Caudate nucleus (tissue), 63 donors: ENCODE measurements at places on chromosomes 5 and 9.

DNA sequence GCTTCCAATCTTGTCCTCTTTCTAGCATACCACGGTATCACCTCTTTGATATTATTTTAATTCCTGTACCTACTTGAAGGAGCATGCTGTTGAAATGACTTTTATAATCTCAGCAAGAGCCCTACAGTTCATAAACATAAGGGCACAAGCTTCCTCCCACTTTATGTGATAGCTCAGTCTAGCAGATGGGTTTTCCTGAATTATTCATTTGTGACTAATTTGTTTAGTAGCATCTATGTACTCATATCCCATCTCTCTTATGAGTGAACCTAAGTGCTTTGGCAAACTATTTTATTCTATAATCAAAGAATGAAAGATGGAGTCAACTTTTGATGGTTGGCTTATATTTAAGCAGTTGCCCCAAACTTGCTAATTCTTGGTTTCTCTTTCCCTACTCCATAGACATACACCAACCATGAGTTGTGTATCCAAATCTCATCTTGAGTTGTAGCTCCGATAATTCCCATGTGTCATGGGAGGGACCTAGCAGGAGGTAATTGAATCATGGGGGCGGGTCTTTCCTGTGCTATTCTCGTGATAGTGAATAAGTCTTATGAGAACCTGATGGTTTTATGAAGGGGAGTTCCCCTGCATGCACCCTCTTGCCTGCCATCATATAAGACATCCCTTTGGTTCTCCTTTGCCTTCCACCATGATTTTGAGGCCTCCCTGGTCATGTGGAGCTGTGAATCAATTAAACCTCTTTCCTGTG lies 17.7 kb downstream of the TXNDC8 start:
- DNase-seq, result no peak

DNA sequence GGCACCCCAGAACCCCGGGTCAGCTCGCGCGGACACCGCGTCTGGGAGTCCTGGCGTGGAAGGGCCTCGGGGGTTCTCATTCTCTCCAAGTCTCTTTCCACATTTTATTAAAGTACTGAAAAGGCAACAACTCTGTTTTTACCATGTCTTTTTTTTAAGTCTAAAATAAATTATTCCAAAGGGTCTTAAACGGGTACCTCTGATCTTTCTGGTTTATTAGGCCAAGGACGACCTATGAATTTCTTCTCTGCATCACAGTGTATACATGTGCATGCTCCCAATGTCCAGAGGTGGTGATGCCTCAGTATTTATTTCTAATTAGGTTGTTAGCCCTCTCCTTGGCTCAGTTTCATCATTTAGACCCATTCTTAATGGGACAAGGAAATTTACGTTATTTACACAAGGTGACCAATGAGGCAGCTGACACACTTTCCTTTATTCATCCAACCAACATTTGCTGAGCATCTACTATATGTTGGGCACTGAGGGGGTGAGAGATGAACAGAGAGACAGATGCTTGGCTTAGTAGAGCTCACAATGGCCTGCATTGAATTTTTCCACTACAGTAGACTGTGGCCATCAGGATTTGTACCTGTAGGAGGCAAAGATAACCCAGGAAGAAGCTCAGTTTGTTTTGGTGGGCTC lies 7.6 kb upstream of the OTP start:
- DNase-seq, result no peak

GRCh38 chr9:132062806-132063205 lies 16.9 kb downstream of the MED27 start:
- DNase-seq, result no peak

DNA sequence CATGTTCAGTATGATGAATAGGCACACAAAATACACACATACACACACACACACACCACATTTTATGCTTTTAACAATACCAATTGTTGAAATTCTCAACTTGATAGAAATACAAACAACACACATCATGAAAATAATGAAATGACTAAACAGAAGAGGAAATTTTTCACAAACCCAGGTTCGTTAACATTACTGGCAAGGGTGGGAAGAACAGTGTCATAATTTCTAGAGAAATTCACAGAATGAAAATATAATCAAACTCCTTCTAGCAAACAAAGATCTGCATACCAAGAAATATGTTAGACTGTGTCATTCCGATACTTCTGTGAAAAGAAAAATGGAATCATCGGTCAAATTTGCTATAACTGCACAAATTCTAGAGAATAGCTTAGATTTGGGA lies 41.9 kb downstream of the ST8SIA4 start:
- no peak for DNase-seq

GRCh38 chr9:114140850-114141249 lies 14.5 kb upstream of the COL27A1 start:
- DNase-seq, result no peak

GRCh38 chr5:124980163-124980941 lies 233.9 kb upstream of the ZNF608 start:
- peak; percentile 47 for DNase-seq

DNA sequence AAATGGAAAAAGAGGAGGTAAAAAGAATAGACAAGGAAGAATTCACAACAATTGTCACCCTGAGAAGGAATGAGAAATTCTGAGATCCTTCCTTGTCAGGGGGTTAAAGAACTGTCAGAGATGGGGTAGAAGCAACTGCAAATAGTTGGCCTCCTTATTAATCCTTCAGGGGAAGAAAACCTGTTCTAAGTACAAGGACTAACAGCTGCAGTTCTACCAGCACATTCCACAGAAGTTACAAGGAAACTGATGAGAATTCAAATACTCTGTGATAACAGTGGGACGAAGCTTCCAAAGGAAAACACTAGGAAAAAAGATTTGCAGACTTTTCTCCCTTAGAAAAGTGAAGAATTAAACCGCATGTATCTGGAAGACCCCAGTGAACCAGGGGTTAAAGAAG lies 93.7 kb downstream of the OR2K2 start:
- no peak for DNase-seq

GRCh38 chr9:122217640-122218039 lies 11.1 kb downstream of the LHX6 start:
- no peak for DNase-seq

DNA sequence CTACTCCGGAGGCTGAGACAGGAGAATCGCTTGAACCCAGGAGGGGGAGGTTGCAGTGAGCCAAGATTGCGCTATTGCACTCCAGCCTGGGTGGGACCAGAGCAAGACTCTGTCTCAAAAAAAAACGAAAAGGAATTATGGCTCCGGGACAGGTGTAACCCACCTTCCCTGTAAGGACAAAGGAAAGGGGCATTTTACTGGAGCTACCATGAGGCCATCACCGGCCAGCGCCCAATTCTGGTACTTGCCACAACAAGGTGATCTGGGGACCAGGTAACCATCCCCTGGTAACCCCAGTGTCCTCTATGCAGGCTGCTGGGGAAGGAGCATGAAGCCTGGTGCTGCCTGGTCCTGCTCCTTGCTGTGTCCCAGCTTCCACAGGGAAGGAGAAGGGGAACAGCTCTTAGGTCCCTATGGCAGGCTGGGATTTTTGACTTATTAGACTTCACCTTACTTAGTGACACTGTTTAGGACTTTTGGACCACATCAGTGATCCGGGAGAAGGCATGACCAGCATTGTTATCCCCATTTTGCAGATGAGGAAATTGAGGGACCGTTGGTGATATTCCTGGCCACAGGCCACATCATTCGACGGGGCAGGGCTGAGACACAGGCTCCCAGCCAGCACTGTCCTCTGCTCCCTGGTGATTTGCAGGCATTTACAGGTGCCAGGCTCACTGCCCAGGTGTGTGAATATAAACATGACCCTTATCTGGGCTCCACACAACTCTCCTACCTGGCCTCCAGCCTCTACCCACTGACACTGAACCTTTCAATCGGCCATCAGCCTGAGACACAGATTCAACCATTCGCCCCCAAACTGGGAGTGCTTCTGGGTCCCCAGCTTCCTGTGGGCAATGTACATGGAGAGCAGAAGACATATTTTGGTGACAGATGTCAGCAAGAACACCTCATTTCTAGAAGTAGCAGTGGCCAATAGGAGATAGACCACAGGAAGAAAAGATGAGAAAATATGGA lies 26.5 kb upstream of the ABO start:
- DNase-seq, result no peak

GRCh38 chr9:98321269-98321668 lies 65.8 kb upstream of the TBC1D2 start:
- no peak for DNase-seq

DNA sequence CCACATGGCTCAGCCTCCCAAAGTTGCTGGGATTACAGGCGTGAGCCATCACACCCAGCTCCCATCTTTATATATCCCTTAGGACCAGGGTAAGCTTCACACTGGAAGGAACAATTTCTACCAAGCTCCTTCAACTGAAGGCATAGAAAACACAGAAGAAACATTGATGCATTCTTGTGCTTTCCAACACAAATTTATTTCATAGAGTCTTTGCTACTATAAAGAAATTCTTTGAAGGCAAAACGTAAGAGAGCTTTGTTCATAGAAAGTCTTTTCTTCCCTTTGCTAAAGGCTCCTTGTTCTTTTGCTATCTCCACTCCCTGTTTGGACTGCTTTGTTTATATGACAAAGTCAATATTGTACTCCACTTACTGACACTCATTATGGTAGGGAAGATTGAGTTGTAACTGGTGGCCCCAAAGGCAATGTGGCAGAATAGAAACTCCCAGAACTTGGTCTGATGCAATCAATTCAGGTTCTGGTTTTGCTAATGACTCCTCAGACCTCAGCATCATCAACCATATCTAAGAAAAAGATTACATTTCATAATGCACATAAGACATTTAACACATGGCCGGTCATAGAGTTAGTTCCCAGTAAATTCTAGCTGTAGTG lies 97.4 kb upstream of the CLINT1 start:
- DNase-seq, result no peak

GRCh38 chr9:97437051-97437600 lies 25.2 kb downstream of the TDRD7 start:
- no peak for DNase-seq

DNA sequence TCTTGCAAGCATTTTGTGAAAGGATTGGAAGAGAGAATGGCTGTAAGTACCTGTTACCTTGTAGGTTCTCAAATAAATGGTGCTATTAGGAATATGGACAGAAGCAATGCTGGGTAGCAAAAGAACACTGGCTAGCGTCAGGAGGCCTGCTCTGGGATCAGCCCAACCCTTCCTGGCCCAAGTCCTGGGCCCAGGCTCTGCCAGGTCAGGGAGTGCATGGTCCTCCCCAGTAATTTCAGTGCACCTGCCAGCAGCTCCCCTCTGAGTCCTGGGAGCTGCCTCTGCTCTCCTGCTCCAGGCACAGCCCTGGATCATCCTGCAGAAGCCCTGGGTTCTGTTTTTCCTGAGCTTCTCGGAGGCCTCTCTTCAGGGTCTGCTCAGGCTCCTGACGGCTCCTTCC lies 89.5 kb upstream of the ARAP3 start:
- no peak for DNase-seq

- DNase-seq, result no peak
These were observed 7.9 kb upstream of the ACSL6 start for GRCh38 chr5:132019337-132019736.

GRCh38 chr9:109351032-109351431 lies 30.2 kb upstream of the EPB41L4B start:
- no peak for DNase-seq

GRCh38 chr5:31122998-31123951 lies 70.2 kb upstream of the CDH6 start:
- DNase-seq, result no peak

DNA sequence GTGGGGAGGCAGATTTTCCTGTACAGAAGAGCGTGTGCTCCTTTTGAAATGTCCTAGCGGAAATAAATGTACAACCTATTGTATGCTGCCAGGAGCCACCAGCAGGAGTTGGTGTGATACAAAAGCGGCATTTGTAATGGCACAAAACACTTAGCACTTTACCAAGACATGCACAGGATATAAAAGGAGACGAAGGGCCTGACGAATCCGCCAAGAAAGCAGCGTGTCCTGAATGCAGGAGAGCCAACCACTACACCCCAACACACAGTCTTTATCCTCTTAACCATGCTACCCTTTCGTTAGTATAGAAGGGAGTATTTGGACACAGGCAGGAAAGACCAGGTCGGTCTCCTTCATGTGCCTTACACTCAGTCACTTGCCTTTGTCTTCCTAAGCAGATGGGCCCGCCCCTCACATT lies 218.1 kb downstream of the TRIM32 start:
- DNase-seq, result no peak

- DNase-seq, result no peak
These were observed 212.6 kb downstream of the MCTP1 start for GRCh38 chr5:95072281-95072680.

DNA sequence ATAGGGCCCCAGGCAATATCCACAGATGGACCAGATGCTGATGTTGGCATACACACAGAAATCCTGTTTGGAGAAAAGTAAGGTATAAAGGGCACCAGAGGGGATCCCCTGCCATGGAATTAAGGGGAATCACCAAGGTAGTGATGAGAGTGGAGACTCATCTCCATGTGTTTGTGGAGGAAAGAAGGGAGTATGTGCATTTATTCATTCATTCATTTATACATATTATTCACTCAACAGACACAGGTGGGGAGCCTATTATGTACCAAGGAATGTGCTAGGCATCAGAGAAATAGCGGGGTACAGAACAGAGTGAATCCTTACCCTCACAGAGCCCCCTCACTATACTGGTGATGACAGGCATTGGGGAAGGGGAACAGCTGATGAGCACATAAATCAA lies 116.8 kb upstream of the IL12B start:
- DNase-seq, result no peak

GRCh38 chr5:2685651-2686272 lies 65.7 kb downstream of the IRX2 start:
- DNase-seq, result no peak

DNA sequence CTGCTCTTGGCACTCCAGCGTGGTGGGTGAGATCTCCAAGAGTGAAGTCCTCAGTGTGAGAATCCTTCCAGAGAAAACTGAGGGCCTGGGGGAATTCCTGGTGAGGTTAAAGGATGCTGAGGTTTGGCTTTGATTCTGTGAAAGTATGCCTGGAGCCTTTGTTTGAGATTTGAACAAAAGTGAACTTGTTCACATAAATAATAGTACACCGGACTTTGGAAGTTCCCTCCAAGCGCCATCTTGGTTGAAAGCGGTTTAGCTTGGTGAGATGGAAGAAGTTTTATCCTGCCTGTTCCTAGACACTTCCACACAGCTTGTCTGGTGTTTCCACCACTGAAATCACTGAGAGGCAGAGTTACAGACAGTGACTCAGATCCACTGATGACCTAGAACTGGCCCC lies 286.4 kb downstream of the NTRK2 start:
- no peak for DNase-seq

DNA sequence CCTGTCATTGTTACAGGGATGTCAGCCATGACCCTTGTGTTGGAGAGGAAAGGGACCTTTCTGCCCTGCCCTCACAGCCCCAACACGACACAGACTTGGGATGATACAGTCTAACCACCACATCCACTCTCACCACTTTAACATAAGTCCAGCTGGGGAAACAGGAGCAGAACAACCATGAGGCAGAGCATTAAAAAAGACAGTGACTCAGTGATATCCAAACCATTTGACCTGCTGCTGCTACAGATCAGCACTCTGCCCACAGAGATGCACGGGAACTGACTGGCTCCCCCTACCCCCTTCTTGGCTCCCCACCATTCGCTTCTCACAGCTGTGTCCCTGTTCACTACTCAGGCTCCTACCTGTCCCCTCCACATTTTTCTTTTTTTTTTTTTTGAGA lies 458.6 kb downstream of the ZNF608 start:
- DNase-seq, result no peak

- no peak for DNase-seq
These were observed 2.4 kb downstream of the FCN1 start for GRCh38 chr9:134915046-134915985.
